ENCODE measurements at places on chromosomes 1 and 21.

DNA sequence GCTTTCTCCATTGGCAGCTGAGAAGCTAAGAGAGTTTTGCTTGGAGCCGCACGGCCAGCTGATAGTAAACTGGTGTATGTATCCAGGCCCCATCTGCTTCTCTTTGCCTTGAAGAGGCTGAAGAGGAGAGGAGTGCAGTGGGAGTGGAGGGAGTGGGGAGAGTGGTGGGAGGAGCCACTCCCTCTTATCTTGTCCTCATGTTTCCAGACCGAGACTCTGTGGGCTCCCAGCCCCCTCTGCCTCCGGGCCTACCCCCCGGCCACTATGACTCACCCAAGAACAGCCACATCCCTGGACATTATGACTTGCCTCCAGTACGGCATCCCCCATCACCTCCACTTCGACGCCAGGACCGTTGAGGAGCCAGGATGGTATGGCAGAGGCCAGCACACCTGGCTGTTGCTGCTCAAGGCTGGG, 6.0 kb upstream of the LRRC71 start:
- no peak for DNase-seq

DNA sequence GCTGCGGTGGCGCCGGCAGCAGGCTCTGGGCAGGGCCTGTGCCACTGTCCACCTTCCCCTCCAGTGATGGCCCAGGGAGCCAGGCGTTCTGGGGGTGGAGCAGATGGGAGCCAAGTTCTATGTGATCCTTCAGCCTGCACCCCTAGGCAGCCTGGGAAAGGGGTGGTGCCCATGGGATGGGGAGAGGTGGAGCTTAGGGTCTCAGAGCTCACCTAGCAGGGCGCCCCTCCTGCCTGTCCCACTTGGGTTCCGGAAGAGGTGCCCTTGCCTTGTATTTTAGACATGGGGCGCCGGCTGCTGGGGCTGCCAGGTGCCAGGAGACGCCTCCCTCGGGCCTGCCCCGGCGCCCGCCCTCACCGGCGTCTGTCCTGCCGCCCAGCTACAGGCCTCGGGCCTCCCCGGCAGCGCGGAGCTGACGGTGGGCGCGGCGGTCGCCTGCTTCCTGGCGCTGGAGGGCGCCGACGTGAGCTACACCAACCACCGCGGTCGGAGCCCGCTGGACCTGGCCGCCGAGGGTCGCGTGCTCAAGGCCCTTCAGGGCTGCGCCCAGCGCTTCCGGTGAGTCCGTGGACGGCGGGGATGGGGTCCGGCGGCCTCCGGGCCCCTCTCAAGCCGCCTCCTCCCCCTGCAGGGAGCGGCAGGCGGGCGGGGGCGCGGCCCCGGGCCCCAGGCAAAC, 3.1 kb upstream of the MMP23B start:
- peak; percentile 40 for DNase-seq

DNA sequence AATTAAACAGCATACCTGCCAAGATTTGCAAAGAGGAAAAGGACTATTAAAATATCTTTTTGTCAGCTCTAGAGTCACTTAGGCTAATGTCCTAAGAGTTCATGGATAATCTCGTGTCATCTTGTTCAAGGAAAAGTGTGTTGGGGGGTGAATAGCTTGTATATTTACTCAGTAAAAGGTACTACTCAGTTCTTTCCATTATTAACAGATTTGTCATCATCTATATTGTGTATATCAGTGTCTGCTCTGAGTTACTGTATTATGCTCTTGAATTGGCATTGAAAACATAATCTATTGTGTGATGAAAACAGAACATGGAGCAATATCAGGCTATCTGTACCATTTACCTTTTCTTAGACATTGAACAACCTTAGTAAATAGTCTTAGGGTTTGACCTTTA, 41.9 kb downstream of the SMG7 start:
- no peak for DNase-seq

- DNase-seq = no peak
Measured at GRCh38 chr21:19368944-19369343, 965.4 kb upstream of the TMPRSS15 start.

DNA sequence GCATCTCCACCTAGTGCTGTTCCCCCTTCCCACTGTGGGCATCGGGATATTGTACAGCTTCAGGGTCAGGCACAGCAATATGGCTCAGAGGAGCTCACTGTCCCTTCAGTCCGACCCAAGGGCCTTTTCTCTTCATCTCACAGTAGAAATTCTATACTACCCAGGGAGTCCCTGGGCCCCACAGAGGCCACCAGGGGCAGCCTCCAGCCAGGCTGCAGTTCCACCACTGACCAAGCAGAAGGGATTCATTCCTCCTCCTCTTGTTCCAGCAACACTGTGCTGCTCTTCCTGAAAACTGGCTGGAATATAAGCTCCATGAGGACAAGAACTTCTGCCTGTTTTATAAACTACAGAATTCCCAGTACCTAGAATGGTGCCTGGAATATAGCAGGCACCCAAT, 70.5 kb downstream of the CD34 start:
- no peak for DNase-seq

DNA sequence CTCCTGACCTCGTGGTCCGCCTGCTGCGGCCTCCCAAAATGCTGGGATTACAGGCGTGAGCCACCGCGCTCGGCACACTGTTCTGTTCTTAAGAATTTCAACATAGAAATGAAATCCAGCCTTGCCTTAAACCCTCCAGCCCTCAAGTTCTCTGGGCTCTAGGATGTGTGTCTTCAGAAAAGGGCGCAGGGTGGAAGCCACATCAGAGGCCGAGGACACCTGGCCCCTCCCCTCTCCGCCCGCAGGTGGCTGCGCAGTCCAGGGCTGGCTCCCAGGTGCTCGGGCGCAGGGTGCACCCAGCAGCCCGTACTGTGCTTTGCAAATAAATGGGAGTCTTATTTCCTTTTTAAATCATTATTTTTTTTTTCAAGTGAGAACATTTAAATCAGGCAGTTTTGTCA, 2.0 kb upstream of the C1orf174 start:
- DNase-seq = no peak

- DNase-seq = no peak
Measured at GRCh38 chr1:51919684-51920083, 41.2 kb upstream of the NRDC start.

DNA sequence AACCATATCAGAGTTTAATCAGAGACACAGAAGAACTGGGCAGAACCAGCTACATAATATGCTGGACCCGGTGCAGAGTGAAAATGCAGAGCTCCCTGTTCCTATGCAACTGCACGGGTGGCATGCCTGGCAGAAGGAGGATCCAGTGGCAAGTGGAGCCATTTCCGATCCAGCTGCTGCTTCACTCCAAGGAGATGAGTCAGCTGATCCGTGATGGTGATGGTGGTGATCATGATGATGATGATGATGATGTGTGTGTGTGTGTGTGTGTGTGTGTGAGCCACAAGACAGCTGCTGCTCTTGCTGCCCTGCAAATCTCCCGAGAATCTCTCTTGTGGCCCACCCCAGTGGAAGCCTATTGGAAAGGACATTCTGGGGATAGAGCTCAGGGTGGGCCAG, 133.0 kb downstream of the URB2 start:
- DNase-seq = no peak

- peak; percentile 6 for DNase-seq
Measured at GRCh38 chr21:36859744-36860501, 106.5 kb downstream of the HLCS start.

DNA sequence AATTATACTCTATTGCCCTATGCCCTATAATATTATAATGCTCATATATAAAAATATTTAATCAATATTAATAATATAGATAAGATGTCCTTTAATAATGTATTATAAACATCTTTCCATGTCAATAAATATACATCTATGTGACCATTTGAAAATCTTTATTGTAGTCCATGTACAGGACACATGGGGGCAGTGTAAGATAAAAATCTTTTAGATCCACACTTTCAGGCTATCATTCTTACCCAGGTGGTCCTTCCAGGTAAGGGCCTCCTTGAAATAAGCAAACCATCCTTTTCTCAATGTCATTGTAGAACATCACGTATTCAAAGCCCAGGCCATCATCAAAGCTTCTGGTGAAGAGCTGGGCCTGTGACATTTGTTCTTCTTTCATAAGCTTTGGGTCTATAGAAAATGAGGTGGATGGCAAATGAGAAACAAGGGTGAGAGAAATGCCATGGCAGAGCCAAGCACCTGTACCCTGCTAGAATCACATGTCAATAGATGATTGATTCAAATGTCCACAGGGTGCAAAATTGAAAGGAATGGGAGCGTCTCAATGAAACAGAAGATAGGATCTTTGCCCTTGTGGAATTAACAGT, 20.2 kb downstream of the THEM4 start:
- no peak for DNase-seq

DNA sequence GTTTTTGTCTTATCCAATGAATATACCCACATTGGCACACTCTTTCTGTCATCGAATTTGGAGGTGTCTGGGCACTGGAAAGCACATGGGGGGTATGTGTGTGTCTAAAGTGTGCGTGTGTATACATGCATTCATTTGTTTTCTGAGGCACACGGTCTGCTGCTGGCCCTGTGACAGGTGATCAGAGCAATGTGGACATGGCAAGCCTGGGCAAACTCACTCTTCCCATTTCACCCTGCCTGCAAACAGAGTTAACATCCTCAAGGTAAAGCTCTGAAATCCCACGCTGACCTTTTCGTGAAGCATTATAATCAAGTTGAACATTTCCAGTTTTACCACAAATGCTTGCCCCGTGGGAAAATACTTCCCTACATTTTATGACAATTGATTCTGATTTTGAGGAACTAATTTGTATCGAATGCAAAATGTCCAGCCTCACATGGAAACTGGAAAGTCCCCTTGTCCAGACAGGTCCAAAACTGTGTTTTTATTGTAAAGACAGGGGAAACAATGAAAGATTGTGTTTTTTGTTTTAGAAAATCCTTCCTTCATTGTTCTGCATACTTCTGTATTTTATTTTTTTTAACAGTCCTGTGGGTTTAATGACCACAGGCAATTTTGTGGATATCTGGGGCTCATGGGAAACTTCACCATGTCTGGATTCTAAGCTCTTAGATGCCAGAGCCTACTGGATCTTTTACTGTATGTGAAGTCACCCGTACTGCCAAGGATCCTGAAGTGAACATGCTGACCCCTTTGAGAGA, 160.9 kb downstream of the PBX1 start:
- DNase-seq = no peak

DNA sequence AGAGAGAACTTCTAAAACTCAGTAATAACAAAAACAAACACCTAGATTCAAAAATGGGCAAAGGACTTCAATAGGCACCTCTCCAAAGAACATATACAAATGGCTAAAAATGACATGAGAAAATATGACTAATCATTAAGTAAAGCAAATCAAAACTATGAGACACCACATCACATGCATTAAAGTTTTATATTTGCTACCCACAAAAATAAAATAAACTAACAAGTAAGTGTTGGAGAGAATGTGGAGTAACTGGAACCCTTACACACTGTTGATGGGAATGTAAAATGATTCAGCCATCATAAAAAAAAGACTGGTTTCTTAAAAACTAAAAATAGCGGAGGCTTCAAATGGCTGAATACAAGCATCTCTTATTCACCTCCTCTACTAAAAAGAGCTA, 262.1 kb upstream of the PKN2 start:
- DNase-seq = no peak

DNA sequence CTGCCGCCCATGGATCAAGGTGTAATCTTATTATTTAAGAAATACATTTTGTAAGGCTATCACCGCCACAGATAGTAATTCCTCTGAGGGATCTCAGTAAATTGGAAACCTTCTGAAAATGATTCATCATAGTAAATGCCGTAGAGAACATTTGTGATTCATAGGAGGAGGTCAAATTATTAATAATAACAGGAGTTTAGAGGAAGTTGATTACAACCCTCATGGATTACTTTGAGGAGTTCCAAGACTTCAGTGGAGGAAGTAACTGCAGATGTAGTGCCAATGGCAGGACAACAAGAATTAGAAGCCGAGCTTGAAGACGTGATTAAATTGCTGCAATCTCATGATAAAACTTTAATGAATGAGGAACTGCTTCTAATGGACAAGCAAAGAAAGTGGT, 280.1 kb downstream of the PTPRC start:
- DNase-seq = no peak

DNA sequence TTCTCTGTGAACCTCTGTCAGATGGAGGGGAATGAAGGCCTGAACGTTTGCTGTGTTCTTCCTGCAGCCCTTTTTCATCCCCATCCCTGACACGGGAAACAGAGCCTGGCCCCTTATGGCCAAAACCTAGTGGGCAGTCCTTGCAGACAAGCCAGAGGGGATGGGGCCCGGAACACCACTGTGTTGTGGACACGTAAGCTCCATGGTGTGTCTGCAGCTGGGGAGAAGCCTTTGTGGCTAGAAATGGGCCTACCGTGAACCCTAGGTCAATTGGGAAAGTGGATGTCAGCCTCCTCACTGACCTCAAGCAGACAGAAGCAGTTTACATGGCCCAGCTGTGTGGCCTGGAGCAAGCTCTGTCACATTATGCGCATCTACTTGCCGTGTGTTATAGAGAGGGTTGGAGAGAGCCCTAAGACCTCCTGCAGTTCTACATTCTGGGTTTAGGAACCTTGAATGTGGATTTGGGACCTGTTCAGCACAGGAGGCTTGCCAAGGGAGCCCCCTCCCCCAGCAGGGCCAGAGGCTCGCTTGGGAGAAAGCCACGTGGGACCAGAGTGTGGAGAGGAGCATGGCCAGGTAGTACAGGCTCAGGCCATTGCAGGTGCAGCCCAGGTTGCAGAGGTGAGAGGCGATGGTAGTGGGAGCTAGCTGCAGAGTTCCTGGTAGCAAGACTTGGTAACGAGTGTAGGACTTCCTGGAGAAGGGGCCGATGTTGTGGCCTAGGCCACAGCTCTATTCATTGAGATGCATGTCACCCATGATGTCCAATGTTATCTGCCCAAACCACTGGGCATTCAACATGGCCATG, 20.7 kb downstream of the PARS2 start:
- no peak for DNase-seq

DNA sequence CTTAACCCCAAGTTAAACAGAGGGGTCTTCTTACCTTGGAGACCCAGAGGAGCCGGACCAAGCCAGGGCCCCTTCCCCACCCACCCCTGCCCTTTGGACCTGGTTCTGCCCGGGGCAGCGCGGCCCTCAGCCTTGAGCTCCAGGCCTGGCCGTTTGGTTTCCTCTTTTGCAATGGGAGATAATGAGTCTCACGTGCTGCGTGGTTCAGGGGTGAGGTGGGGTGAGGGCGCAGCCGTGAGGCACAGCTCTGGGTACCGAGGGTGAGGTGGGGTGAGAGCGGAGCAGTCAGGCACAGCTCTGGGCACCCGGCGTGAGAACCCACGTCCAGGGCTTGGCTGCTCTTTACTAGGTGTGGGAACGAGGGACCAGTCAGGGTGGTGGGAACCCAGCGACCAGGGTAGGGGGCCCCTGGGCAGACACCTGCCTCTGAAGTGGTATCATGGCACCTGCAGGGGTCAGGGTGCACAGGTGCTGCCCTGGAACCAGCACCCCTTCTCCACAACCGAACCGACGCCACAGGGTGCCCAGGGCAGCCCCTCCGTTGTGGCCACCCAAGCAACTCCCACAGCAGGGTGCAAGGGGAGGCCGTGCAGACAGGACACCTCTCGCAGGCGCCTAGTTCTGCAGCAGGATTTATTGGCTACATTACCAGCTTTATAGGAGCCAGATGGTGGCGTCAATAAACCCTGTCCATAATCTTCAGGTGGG, 182.2 kb downstream of the PRDM16 start:
- no peak for DNase-seq

- DNase-seq = peak; percentile 92
Measured at GRCh38 chr1:43707190-43708001, at the start of gene ST3GAL3. TSS of gene ST3GAL3 (plus strand) at chr1:43707536. CDS start at chr1:43736263, 28,727 bp downstream.

- no peak for DNase-seq
Measured at GRCh38 chr1:2533365-2533764, 3.3 kb upstream of the HES5 start.

All from activated T-cell treated with anti-CD3 and anti-CD28 coated beads for 24 hours (primary cell).